ENCODE measurements at places on chromosomes 1 and 21.
A peak's percentile ranks its signal among the peaks of the same experiment; 100 is the strongest.

DNA sequence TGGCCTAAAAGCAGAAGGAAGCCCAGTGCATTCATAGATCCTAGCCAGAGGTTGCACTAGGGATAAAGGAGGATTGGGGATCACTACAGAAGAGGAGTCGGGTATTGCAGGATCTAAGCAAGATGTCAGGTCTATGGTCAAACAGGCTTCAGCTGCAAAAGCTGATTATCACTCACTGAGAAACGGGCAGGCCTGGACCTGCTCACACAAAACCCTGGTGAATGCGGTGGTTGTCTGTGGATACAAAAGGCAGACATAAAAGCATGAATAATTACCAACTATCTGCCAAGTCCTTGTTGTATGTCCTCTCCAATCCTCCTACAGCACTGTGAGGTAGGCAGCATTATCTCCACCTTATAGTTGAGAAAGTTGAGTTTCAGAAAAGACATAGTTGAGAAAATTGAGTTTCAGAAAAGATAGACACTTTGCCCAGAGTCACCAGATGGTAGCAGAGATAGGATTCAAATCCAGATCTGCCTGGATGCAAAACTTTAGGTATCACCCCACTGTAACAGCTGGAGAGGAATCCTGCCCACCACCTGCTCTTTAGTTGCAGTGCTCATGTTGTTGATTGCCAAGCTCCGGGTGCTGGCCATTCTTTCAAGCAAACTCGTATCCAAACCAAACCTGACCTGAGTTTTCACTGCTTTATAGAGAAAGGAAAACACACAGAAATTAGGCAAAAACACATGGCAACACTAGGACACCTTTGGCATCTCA is 49.6 kb upstream of the HOOK1 start:
- DNase-seq = no peak

DNA sequence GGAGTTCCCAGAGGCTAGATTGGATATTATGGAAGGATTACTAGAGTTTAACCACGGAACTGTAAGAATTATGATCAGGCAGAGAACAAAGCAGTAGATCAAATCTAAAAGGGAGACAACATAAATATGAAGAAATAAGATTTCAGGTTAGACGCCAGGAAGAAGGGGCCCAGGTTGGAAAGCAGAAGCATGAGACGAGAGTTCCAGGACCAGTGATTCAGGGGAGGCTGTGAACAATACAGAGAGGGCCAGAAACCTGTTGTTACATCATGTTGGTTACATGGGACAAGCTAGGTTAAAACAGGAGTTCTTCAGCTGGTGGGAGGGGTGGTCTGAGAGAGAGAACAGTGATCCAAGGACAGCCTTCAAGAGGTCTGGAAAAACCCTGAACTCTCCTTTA is 128.4 kb upstream of the MROH9 start:
- DNase-seq = no peak

DNA sequence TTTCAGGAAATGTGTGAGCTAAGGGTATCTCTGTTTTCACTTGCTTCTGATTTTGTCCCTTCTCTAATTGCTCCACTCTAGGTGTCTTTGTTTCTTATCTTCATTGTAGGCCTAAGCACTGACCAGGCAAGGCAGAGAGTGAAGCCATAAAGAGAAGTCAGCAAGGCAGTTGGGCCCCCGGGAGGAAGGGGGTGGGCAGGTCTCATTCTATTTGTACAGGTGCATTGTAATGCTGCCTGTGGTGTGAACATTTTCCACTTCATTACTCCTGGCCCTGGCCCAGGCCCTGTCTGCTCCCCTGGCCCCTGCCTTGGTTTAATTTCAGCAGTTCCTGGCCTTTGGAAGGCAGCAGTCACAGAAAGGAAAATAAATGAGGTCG is 86.4 kb upstream of the JUN start:
- no peak for DNase-seq

GRCh38 chr1:5502311-5503194 is 489.7 kb downstream of the NPHP4 start:
- DNase-seq = no peak

GRCh38 chr1:2192031-2192995 is 2.3 kb downstream of the FAAP20 start:
- no peak for DNase-seq

DNA sequence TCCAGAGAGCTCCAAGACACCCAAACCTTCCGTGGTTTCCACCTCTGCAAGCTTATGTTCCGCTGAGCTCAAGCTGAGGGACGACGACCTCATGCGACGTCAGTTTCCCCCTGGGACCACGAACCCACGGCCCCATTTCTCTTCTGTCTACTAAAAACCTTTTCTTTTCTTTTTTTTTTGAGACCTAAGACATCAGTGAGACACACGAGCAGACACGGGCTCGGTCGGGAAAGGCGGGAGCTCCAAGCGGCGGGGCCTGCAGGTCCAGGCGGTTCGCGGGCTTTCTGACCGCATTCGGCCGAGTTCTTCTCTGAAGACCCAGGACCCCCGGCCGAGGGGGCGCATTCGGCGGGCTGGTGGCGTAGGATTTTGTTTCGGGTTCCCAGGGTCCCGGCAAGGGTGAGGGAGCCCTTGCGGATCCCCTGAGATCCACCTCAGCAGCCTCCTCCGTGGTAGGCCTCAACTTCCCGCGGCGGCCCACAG is 402 bp downstream of the C21orf58 start:
- DNase-seq = no peak

DNA sequence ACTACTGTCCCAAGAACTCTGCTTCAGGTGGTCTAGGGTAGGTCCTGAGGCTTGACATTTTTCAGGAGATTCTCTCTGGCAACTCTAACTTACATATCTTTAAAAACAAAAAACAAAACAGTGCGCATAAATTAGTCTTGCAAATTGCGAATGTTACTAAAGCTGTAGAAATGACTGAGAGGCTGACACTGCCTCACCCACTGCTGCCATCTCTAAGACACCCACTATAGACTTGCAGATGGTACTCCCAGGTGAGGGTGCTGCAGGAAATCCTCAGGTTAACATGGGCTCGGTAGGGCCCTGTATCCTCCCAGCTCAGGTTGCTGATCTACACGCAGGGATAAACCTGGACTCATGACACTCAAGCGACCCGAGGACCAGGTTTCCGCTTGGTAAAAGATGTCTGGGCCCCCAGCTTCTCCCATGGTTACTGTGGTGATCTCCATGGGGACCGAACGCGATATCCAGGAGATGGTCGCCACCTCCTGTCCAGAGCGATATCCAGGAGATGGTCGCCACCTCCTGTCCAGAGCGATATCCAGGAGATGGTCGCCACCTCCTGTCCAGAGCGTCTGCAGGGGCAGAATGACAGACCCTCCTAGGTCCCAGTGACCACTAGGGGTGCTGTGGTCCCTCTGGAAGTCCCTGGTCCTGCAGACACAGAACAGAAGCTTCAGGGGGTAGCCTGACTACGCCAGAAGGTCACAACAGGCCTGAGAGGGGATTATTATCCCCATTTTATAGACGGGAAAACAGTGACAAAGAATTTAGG is 16.2 kb upstream of the LY9 start:
- DNase-seq = peak; percentile 21

GRCh38 chr1:189787201-189787600 is 690.5 kb downstream of the BRINP3 start:
- DNase-seq = no peak

DNA sequence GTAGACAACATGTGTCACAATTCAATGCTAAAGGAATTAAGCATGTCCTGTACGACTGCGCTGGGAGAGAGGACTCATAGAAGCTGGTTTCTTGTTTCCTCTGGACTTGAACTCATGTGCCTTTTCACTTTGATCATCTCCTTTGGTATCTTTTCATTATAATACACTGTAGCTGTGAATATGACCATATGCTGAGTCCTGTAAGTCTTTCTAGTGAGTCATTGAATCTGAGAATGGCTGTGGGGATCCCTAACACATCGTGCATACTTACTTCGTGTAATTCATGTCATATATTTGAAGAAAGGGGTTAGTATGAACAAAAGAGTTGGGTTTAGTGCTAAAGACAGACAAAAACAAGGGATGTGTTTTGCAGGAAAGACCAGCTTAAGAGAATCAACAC is 148.1 kb upstream of the RUNX1 start:
- no peak for DNase-seq

DNA sequence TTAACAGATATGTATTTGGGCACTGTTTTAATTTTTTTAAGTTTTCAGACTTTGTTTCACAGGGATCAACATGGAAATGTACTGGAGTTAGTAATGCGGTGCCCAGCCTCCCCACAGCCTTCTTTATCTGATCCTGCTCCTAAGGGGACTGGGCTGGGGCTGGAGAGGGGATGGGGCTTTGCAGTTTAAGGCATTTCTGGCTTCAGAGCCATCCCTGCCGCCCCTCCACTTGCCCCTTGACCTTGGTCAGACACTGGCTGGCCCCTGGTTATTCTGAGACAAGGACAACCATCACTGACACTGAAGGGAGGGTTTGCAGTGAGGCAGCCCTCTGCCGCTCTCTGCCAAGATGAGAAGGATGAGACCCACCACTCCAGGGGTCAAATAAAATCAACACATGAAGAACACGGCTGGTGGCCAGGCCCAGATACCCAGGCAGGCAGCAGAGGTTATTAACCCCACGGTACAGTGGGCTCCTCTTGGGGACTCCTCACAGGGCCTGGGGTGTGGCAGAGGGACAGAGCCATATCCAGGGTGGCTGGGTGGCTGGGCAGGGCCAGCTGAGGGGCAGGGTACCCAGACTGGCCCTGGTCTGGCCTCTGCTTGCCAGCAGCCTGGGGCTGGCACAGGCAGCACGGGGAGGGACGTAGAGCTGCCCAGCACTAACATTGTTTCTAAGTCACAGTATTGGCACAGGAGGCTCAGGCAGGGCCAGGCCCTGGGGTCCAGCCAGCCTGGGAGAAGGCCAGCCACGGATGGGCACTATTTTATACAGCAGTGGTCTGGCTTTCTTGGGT is 7.2 kb upstream of the UBE2U start:
- no peak for DNase-seq

- no peak for DNase-seq
Observed at GRCh38 chr1:217372049-217372970, 258.6 kb downstream of the GPATCH2 start.

DNA sequence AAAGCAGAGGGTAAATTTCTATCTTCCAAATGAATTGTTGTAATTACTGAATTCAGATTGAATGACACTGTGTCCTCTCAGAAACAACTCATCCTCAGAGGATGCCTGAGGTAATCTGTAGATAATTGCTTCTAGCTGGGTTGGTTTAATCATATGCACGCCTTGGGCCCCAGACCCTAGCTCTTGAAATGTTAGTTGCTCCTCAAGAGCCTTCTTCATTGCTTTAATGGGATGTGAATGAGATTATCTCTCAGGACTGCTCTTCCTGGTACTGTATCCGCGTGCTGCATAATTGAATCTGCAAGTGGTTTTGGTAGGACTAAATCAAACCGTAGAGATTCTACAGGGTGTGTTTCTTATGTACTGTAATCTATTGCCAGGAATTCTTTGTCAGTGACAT is 569.3 kb upstream of the NEGR1 start:
- DNase-seq = no peak

- DNase-seq = no peak
Observed at GRCh38 chr1:54299037-54299436, 99.1 kb downstream of the MRPL37 start.

GRCh38 chr1:224381880-224382548 is 25.3 kb downstream of the CNIH4 start:
- no peak for DNase-seq

DNA sequence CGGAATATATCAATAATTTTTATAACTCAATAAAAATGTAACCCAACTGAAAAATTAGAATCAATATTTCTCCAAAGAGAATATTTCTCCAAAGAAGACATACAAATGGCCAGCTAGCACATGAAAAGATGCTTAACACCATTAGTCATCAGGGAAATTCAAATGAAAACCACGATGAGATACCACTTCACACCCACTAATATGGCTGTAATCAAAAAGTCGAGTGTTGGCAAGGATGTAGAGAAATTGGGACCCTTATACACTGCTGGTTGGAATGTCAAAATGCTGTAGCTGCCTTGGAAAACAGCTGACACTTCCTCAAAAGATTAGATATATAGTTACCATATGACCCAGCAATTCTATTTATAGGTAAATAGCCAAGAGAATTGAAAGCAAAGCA is 133.0 kb downstream of the GPR52 start:
- DNase-seq = no peak

- DNase-seq = no peak
Observed at GRCh38 chr1:40998668-40999067, 19.2 kb downstream of the CTPS1 start.

DNA sequence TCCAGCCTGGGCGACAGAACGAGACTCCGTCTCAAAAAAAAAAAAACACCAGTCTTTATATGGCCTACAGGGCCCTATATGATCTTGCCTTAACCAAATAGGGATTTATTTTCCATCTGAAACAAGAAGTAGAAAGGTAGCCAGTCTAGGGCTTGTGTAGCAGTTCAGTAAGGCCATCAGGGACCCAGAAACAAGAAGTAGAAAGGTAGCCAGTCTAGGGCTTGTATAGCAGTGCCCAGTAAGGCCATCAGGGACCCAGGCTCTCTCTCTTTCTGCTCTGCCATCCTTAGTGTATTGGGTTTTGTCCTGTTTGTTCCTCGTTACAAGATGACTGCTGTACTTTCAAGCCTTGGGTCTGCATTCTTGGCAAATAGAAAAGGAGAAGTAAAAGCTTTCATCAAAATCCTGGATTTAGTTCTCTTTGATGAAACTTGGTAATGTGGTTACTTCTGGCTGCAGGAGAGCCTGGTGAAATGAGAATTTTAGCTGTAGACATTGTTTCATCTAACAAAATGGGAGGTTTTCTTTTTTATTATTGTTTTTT is 46.1 kb downstream of the PKN2 start:
- no peak for DNase-seq

- DNase-seq = no peak
Observed at GRCh38 chr1:54565113-54565501, 17.1 kb downstream of the ACOT11 start.

- no peak for DNase-seq
Observed at GRCh38 chr1:47711848-47712492, 274.1 kb downstream of the FOXD2 start.

- no peak for DNase-seq
Observed at GRCh38 chr1:109161858-109162606, 48.1 kb downstream of the ELAPOR1 start.

- DNase-seq = no peak
Observed at GRCh38 chr1:44290250-44291094, 64.6 kb downstream of the ERI3 start.

GRCh38 chr1:49226758-49227157 is 450.1 kb upstream of the BEND5 start:
- no peak for DNase-seq

DNA sequence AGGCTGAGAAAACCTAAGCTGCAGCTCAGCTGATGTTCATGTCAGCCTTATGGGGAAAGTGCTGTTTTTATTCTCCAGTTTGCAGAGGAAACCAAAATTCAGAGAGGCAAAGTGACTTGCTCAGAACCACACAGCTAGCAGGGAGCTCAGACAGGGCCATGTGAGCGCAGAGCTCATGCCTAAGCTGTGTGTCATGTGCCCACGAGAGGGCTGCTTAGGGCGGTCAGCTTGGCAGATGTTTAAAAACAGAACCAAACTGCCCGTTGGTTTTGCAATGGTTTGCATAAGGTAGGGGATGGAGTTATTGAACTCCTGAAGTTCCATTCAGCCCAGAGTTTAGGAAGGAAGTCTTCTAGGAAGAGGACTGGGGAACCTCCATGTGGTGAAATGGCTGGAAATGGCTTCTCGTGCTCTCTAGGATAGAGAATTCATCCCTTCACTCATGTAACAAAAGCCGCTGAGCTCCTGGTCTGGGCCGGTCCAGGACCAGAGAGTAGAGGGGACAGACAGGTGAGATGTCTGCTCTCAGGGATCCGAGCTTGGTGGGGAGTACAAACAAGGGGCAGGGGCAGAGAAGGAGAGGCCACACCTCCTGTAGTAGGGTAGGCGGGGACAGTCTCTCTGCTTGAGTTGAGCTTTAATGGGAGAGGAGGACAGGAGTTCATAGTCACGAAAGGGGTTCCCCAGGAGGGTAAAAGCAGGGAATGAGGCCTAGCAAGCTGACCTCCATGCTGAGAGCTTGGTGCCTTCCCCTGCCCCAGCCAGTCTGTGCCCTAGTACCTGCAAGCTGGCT is 46.9 kb downstream of the ARHGEF10L start:
- no peak for DNase-seq
